ENCODE measurements at places on chromosomes 7 and 10.

- DNase-seq: no peak
These were observed 12.3 kb downstream of the KCTD7 start for GRCh38 chr7:66640802-66641525.

- DNase-seq: no peak
These were observed 72.1 kb upstream of the LRRC18 start for GRCh38 chr10:49011756-49012155.

- DNase-seq: no peak
These were observed 38.0 kb upstream of the RTKN2 start for GRCh38 chr10:62306663-62307062.

GRCh38 chr7:26293569-26294308, 2.1 kb downstream of the SNX10 start:
- no peak for DNase-seq

GRCh38 chr10:106396192-106396591, 768.3 kb downstream of the SORCS1 start:
- DNase-seq: no peak

GRCh38 chr7:48113275-48113674, 24.2 kb downstream of the UPP1 start:
- DNase-seq: no peak

- DNase-seq: no peak
These were observed 16.9 kb downstream of the TAS2R41 start for GRCh38 chr7:143494622-143495021.

- no peak for DNase-seq
These were observed 7.7 kb downstream of the AGMO start for GRCh38 chr7:15554081-15554480.

DNA sequence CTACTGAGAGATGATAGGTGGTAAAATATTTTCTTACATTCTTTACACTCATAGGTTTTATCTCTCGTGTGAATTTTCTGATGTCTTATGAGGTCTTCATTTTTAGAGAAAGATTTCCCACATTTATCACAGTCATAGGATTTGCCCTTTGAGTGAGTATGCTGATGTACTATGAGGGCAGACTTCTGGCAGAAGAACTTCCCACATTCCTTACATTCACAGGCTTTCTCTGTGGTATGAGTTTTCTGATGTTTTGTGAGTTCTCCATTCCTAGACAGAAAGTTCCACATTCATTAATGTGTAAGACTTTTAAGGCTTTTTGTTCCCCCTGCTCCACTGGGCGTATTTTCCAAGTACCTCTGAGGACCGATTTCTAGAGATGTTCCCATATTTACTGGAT, 23.5 kb downstream of the ZNF25 start:
- DNase-seq: no peak

DNA sequence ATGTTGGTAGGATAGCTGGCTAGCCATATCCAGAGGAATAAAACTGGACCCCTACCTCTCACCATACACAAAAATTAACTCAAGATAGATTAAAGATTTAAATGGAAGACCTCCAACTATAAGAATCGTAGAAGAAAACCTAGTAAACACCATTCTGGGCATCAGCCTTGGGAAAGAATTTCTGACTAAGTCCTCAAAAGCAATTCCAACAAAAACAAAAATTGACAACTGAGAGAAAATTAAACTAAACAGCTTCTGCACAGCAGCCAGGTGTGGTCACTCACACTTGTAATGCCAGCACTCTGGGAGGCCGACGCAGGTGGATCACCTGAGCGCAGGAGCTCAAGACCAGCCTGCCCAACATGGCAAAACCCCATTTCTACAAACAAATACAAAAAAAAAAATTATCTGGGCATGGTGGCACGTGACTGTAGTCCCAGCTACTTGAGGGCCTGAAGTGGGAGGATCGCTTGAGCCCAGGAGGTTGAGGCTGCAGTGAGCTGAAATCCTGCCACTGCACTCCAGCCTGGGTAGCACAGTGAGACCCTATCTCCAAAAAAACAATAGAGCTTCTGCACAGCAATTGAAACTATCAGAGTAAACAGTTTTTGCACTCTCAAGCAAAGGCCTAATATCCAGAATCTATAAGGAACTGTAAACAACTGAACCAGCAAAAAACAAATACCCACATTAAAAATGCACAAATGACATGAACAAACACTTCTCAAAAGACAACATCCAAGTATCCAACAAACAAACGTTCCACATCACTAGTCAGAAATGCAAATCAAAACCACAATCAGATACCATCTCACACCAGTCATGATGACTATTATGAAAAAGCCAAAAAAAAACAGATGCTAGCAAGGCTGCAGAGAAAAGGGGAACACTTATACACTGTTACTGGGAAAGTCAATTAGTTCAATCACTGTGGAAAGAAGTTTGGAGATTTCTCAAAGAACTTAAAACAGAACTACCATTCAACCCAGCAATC, 4.8 kb downstream of the CRPPA start:
- no peak for DNase-seq

DNA sequence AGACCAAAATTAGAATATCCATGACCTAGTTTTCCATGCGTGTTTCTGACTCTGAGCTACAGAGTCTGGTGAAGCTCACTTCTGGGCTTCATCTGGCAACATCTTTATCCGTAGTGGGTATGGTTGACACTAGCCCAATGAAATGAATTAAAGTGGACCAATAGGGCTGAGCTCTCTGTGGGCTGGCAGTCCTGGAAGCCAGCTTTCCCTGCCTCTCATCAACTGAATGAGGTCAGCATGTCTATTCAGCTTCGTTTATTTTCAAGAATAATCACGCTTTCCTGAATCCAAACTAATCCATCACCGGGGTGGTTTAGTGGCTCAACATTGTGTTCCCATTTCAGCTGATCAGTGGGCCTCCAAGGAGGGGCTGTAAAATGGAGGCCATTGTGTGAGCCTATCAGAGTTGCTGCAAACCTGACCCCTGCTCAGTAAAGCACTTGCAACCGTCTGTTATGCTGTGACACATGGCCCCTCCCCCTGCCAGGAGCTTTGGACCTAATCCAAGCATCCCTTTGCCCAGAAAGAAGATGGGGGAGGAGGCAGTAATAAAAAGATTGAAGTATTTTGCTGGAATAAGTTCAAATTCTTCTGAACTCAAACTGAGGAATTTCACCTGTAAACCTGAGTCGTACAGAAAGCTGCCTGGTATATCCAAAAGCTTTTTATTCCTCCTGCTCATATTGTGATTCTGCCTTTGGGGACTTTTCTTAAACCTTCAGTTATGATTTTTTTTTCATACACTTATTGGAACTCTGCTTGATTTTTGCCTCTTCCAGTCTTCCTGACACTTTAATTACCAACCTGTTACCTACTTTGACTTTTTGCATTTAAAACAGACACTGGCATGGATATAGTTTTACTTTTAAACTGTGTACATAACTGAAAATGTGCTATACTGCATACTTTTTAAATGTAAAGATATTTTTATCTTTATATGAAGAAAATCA, 35.5 kb downstream of the CAV1 start:
- no peak for DNase-seq

DNA sequence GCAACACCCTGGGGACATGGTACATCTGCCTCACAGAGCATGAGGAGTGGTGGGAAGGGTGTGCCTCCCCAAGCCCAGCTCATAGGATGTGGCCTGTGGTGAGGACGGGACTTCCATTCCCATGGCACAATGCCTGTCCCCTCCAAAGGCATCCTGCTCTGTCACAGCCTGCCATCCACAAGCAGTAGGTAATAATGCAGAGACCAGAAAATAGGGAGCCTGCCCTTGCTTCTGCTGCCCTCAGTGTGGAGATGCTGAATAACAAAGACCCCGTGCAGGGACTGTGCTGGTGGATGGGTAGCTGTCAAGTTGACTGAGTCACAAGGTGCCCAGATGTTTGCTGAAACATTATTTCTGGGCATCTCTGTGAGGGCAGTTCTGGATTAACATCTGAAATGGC, 199.9 kb upstream of the GRB10 start:
- no peak for DNase-seq

DNA sequence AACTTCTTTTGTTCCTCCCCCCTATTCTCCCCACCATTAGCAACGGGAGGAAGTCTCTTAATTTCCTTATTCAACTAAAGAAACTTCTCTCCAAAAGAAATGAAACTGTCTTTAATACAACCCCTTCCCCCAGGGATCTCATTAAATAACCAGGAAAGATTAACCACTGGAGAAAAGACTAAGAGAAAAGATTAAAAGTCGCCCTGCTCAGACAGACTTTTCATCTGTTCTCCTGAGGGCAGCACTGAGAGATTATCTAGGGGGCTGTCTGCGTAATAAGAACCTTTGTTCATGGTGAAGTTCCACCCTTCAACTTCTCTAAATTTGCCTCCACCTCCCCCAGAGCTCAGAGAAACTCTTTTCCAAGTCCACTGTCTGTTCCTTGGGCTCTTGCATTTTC, 105.5 kb downstream of the HGF start:
- DNase-seq: no peak
